ENCODE measurements at places on chromosomes 7 and 10. TPM values are rescaled to one million over a fixed set of nuclear protein-coding genes. Genes with fewer than 3 reads are reported as not detected.
A peak's percentile ranks its signal among the peaks of the same experiment; 100 is the strongest.

GRCh38 chr10:59036311-59037017 lies 140.0 kb upstream of the PHYHIPL start:
- H3K27ac ChIP-seq = no peak overlapping the region
- H3K4me3 ChIP-seq = no peak overlapping the region
- no peak for DNase-seq
- no peaks in the 10 kb centered on the region for H3K36me3 ChIP-seq

GRCh38 chr7:102433219-102434038 lies at the start of gene ORAI2:
Gene ORAI2, plus strand, starts transcription at chr7:102433575. Its CDS starts 5,382 bp downstream, at chr7:102438957.
- peak within 1 kb of the TSS; percentile 73 for H3K27ac ChIP-seq
- peaks cover 33% of the 10 kb centered on the region for H3K4me1 ChIP-seq
- peak; percentile 93 for DNase-seq
- no peaks in the 10 kb centered on the region for H3K27me3 ChIP-seq

- H3K27ac ChIP-seq = no peak overlapping the region
- no peak for DNase-seq
- no peak overlapping the region for H3K4me3 ChIP-seq
- H3K4me1 ChIP-seq = no peaks in the 10 kb centered on the region
- no peaks in the 10 kb centered on the region for H3K27me3 ChIP-seq
These were observed 33.9 kb upstream of the MSMB start for GRCh38 chr10:46079831-46080585.

- no peaks in the 10 kb centered on the region for H3K36me3 ChIP-seq
- H3K27ac ChIP-seq = no peak overlapping the region
- H3K27me3 ChIP-seq = no peaks in the 10 kb centered on the region
- no peak overlapping the region for H3K4me3 ChIP-seq
These were observed 31.2 kb downstream of the PRTFDC1 start for GRCh38 chr10:24920907-24921881.

- no peak overlapping the region for H3K4me3 ChIP-seq
- no peaks in the 10 kb centered on the region for H3K36me3 ChIP-seq
- no peak overlapping the region for H3K27ac ChIP-seq
- no peaks in the 10 kb centered on the region for H3K4me1 ChIP-seq
- no peak for DNase-seq
These were observed 78.3 kb downstream of the HTR7 start for GRCh38 chr10:90779548-90779947.

GRCh38 chr7:152504367-152504766 lies 68.6 kb upstream of the KMT2C start:
- no peaks in the 10 kb centered on the region for H3K36me3 ChIP-seq
- H3K27me3 ChIP-seq = no peaks in the 10 kb centered on the region
- H3K4me1 ChIP-seq = peaks cover 3% of the 10 kb centered on the region
- no peak for DNase-seq
- no peak overlapping the region for H3K4me3 ChIP-seq
- no peak overlapping the region for H3K27ac ChIP-seq

GRCh38 chr10:12279281-12279680 lies 70.1 kb upstream of the CAMK1D start:
- no peak overlapping the region for H3K4me3 ChIP-seq
- no peaks in the 10 kb centered on the region for H3K4me1 ChIP-seq
- H3K27ac ChIP-seq = no peak overlapping the region

- H3K4me3 ChIP-seq = no peak overlapping the region
- DNase-seq = no peak
- no peaks in the 10 kb centered on the region for H3K36me3 ChIP-seq
- no peaks in the 10 kb centered on the region for H3K27me3 ChIP-seq
- H3K4me1 ChIP-seq = no peaks in the 10 kb centered on the region
- no peak overlapping the region for H3K27ac ChIP-seq
These were observed 906.7 kb downstream of the DNAJB9 start for GRCh38 chr7:109476409-109476808.

DNA sequence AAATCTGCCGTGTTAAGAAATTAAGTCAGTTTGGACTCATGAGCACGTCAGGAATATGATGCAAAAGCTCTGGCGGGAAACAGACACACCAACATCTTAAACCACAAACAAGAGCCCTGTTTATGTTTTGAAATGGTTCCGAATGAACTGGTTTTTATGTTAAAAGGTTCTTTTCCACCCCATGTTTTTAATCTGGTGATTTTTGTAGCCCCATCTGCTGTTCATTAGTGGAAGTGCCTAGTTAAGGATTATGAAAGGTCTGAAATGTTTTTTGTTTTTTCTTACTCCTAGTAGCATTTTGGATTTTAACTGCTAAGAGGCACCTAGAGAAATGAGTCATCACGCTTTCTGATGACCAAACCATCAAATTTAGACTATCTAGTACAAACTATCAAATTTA lies 404.1 kb upstream of the MKI67 start:
- H3K4me3 ChIP-seq = no peak overlapping the region
- H3K27me3 ChIP-seq = no peaks in the 10 kb centered on the region
- no peaks in the 10 kb centered on the region for H3K4me1 ChIP-seq
- no peaks in the 10 kb centered on the region for H3K36me3 ChIP-seq

DNA sequence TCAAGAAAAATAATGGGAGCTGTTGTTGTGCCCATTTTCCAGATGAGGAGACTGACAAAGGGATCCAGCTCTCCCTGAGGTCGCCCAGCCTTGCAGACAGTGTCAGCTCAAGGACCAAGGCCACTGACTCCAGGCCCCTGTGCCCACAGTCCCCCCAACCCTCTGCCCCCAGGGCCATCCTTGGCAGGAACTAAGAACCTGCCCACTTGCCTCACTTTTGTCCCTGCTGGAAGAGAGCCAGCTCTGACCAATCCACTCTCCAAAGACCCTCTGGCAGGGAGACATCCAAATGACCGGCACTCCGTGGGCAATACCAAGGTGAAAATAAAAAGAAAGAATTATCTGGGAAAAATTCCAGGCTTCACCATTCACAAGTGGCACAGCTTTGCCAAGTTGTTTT lies 101.3 kb downstream of the TCERG1L start:
- no peak for DNase-seq
- H3K4me3 ChIP-seq = no peak overlapping the region
- no peaks in the 10 kb centered on the region for H3K4me1 ChIP-seq
- H3K27me3 ChIP-seq = peaks cover 18% of the 10 kb centered on the region

DNA sequence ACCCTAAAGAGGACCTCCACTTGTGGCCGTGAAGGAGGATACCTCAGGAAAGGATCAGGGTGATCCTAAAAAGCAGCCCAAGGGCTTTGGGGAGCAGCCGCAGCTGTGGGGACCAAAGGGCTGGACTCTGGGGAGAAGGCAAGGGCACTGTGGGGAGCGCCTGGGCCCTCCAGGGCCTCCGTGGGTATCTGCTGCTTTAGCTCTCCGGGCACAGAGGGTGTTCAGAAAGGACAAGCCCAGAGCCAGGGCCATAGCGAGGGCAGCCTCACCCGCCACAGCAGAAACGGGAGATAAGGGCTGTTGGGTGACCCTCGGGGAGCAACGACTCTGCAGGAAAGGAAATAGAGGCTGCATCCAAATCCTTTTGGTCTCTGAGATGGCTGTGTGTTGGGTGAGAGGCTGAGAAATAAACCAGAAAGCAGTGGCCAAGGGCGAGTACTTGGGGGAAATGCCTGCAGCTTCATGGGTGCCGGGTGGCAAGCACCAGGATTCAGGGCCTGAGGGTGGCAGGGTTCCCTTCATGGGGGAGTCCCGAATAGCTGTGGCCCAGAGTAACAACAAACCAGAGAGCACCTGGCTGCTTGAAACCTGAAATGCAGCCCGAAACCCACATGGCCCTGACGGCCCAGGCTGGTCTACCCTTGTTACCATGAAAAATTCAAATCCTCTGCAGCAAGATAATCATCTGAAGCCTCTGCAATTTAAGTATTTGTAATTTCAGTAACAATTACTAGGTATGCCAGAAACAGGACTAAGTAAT lies 95.2 kb downstream of the VIPR2 start:
- no peaks in the 10 kb centered on the region for H3K27me3 ChIP-seq
- H3K4me3 ChIP-seq = no peak overlapping the region
- peak; percentile 14 for DNase-seq

DNA sequence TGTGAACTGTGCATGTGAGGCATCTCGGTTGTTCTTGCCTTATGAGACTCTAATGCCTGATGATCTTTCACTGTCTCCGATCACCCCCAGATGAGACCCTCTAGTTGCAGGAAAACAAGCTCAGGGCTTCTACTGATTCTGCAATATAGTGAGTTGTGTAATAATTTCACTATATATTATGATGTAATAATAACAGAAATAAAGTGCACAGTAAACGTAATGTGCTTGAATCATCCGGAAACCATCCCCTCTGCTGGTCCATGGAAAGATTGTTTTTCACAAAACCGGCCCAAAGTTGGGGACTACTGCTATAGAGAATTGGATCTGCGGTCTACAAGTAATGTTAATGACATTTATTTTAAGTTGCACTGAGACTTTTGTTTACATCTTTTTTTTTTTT lies 126.7 kb downstream of the TPST1 start:
- H3K27me3 ChIP-seq = no peaks in the 10 kb centered on the region
- no peak overlapping the region for H3K27ac ChIP-seq
- no peaks in the 10 kb centered on the region for H3K36me3 ChIP-seq

DNA sequence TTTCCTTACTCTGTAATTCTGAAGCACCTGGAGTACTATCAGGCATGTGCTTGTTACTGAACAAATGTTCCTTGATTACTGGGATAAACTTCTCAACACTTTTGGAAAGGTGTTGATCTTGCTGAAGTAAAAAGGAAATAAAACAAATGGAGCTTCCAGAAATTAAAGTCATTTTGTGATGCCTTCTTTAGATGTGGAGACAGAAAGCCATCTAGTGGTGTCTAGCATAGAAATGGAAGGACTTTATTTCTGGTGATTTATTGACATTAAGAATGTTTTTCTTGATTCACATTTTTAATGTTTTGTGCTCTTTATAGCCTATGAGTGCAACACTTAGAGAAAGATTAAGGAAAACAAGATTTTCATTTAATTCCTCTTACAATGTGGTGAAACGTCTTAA lies 1.4 kb downstream of the SFR1 start:
- peaks cover 16% of the 10 kb centered on the region for H3K4me1 ChIP-seq
- no peak overlapping the region for H3K4me3 ChIP-seq
- H3K36me3 ChIP-seq = peaks cover 10% of the 10 kb centered on the region
- DNase-seq = no peak
- no peak overlapping the region for H3K27ac ChIP-seq

- no peak overlapping the region for H3K4me3 ChIP-seq
- H3K4me1 ChIP-seq = no peaks in the 10 kb centered on the region
- H3K36me3 ChIP-seq = no peaks in the 10 kb centered on the region
- H3K27ac ChIP-seq = no peak overlapping the region
These were observed 49.9 kb downstream of the C10orf67 start for GRCh38 chr10:23294638-23295247.

DNA sequence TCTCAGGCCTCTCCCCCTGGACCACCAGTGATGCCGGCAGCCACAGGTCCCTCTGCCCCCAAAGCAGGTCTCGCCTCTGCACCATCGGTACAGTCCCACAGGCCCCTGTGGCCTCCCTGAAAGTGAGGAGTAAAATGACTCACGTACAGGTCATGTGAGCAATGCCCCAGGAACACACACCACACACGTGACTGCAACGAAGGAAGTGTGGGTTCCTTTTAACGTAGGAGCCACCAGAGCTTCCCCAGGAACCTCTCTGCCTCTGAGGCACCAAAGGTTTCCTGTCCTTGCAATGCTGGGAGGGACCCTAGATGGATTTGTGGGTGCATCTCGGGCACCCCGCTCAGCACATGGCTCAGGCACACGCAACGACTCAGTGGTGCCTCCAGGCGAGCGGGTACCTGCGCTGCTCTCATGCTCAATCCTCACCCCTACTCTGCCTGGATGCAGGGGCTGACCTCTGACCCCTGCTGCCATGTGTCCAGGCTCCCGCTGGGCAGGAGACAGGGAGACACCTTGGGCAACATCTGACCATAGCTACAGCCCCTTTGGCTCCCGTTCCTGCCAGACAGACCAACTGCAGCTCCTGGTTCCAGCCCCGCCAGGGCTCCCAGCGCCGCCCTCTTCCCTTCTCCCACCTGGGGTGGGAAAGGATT lies 120.7 kb downstream of the PRKAG2 start:
- no peaks in the 10 kb centered on the region for H3K27me3 ChIP-seq
- DNase-seq = no peak
- peak overlapping the region; percentile 79 for H3K27ac ChIP-seq
- H3K4me3 ChIP-seq = no peak overlapping the region

GRCh38 chr7:4995429-4995969 lies 36.5 kb upstream of the MMD2 start:
- no peak for DNase-seq
- no peak overlapping the region for H3K4me3 ChIP-seq
- no peaks in the 10 kb centered on the region for H3K4me1 ChIP-seq
- peaks cover 41% of the 10 kb centered on the region for H3K36me3 ChIP-seq
- no peak overlapping the region for H3K27ac ChIP-seq

DNA sequence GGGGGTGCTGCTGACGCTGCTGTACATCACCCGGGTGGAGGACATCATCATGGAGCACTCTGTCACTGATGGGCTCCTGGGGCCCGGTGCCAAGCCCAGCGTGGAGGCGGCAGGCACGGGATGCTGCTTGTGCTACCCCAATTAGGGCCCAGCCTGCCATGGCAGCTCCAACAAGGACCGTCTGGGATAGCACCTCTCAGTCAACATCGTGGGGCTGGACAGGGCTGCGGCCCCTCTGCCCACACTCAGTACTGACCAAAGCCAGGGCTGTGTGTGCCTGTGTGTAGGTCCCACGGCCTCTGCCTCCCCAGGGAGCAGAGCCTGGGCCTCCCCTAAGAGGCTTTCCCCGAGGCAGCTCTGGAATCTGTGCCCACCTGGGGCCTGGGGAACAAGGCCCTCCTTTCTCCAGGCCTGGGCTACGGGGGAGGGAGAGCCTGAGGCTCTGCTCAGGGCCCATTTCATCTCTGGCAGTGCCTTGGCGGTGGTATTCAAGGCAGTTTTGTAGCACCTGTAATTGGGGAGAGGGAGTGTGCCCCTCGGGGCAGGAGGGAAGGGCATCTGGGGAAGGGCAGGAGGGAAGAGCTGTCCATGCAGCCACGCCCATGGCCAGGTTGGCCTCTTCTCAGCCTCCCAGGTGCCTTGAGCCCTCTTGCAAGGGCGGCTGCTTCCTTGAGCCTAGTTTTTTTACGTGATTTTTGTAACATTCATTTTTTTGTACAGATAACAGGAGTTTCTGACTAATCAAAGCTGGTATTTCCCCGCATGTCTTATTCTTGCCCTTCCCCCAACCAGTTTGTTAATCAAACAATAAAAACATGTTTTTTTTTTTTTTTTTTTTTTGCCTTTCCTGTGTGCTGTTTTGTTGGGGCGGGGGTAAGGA lies 55.8 kb downstream of the TSPAN15 start:
- H3K4me1 ChIP-seq = peaks cover 14% of the 10 kb centered on the region
- no peak overlapping the region for H3K4me3 ChIP-seq
- peak overlapping the region; percentile 48 for H3K27ac ChIP-seq
- peaks cover 31% of the 10 kb centered on the region for H3K36me3 ChIP-seq
- no peaks in the 10 kb centered on the region for H3K27me3 ChIP-seq

- no peaks in the 10 kb centered on the region for H3K27me3 ChIP-seq
- H3K4me1 ChIP-seq = peaks cover 20% of the 10 kb centered on the region
- no peaks in the 10 kb centered on the region for H3K36me3 ChIP-seq
- peak; percentile 96 for DNase-seq
- H3K4me3 ChIP-seq = peak within 1 kb of the TSS; percentile 68
- H3K27ac ChIP-seq = peak within 1 kb of the TSS; percentile 25
These were observed at the start of gene ENO4 for GRCh38 chr10:116849248-116850057. Gene ENO4, plus strand, starts transcription at chr10:116849499. Its CDS starts 68 bp downstream, at chr10:116849567.

- H3K4me1 ChIP-seq = no peaks in the 10 kb centered on the region
- no peaks in the 10 kb centered on the region for H3K27me3 ChIP-seq
- no peaks in the 10 kb centered on the region for H3K36me3 ChIP-seq
These were observed 256.9 kb downstream of the MDFIC start for GRCh38 chr7:115178835-115179234.

ETV1 gene
- 1.4 TPM for total RNA-seq

TBATA gene
- not detected for total RNA-seq

RHOBTB1 gene
- total RNA-seq = 38.0 TPM

MCM10 gene
- 4.6 TPM for total RNA-seq

CDCA7L gene
- 6.7 TPM for total RNA-seq

FAM25C gene
- not detected for total RNA-seq

SLC16A9 gene
- 0.43 TPM for total RNA-seq

ZNF804B gene
- total RNA-seq = not detected

C10orf62 gene
- not detected for total RNA-seq

GDF2 gene
- total RNA-seq = not detected

All from stomach (tissue), 19 donors.